MCF 10A (cell line): ENCODE measurements at places on chromosomes 11 and 22.

GRCh38 chr11:75768909-75769771, 562 bp downstream of the DGAT2 start:
- DNase-seq = no peak

- DNase-seq = no peak
Measured at GRCh38 chr11:111260811-111261210, 15.3 kb downstream of the POU2AF2 start.

DNA sequence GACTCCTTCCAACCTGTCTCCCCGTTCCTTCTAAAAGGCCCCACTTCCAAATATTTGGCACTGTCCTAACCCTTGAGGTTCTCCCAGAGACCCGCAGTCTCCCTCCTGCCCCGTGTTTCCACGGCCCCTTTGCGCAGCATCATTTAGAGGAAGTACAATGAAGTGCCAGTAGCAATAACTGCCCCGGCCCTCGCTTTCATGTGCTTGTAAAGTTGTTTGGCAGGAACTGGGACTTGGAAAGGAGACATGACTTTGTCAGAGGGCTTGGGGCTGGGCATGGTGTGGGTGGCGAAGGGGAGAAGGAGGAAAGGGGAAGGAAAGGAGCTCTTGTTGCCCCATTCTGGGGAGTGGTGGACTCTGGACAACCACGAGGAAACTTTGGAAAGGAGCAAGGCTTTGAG, 2.6 kb downstream of the CD44 start:
- DNase-seq = peak; percentile 32

- no peak for DNase-seq
Measured at GRCh38 chr11:102685754-102686153, 19.8 kb downstream of the MMP27 start.

DNA sequence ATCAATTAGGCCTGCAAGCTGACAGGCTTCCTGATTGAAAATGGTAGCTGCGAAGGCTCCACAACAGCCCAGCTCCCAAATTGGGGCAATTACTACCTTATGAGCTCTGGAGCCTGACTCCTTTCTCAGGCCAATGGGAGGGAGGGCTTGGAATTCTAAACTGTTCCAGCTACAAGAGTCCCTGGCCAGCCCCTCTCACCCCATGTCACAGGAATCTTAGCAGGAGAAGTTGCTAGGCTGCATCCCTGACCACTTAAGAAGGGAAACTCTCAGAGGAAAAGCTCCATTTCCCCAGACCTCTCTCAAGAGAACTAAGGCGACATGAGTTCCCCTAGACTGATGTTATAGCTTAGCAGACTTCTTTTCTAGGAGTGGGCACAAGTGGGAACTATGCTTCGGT, 4.9 kb downstream of the LRP4 start:
- DNase-seq = no peak

GRCh38 chr11:80837051-80837450, 1396.2 kb upstream of the TENM4 start:
- DNase-seq = no peak

DNA sequence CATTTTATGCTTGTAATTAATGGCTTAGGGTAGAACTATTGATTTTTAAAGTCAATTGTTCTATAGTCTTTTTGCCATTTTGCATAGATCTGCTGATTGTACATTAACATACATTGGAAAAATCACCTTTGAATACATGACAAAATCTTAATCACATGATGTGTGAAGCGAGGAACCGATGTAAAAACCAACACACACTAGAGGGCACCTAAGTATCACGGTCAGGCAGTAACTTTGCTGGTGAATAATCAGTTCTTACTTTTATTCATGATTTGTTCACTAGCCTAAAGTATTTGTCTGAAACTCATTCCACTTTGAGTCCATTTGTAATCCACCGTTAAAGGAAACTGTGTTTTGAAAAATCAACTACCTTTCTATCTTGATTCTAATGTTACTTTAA, 28.2 kb downstream of the JHY start:
- peak; percentile 31 for DNase-seq

DNA sequence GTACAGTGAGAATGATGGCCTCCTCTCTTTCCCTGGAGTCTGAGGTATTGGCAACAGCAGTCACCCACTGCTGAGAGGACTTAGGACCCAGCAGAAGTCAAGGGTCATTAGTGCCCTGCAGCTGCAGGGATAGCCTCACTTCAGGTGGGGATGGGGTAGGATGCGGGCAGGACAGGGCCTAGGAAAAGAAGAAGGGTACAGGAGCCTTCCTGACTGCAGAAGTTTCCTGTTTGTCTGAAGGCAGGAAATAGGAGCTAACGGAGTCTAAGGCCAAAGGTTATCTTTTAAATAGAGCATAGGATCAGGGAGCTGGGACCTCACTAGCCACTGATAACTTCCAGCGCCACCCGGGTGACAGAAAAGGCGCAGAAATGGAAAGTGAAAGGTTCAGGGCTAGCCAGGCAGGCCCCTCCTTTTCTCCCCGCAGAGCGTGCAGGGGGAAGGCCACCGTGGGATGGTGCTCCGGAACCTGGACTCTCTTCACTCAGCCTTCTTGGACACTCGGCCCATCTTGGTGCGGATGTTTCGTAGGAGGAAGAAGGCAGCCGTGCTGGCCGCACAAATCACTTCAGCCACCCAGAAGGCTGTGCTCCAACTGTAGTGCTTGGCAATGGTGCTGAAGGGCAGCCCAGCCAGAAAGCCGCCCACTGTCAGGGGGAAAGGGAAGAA, 6.0 kb downstream of the TRAPPC4 start:
- no peak for DNase-seq

DNA sequence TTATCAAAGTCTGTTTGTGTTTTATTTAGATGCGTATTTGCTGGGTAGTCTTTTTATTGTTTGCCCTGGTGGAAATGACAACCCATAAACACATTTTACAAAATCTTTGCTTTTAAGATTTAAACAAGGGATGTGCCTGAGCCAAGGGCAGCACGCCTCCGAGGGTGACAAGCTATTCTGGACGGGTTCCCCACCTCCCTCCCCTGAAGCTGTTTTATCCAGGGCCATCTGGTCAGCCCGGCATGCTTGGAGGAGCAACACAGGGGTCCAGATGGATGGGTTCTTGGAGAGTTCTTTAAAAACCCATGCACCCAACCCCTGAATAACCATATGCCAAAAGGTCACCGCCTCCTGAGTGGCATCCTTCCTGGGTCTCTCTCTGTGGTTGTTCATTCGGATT, 408.9 kb downstream of the OPCML start:
- DNase-seq = no peak

DNA sequence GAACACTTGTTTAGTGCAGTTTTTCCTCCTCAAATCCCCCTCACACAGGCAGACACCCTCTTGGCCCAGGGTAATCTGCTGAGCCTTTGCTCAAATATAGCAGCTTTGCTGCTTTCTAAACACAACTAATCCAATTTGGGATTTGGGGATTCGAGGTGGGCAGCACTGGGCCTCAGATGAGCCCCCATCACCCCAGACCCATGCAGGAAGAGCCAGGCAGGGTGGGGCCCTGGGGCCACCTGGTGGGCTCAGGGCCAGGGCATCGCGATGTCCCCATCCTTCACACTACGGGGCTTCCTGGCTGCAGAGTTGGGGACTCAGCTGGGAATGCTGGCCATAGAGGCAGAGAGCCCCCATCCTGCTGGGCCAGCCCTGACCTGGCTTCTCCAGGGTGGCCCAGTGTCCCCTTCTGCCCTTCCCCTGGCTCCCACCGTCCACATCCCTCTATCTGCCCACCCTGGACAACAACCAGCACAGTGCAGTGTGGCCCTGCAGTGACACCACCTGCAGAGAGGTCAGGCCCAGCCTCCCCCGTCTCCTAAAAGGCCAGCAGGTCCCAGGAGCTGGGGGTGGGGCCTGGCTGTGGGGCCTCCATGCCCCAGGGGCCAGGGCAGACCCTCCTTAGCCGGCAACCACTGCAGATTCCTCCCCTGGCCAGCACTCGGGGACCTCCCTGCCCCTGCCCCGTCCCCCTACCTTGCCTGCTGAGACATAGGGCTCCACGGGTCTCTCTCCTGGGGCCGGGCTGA, 56.6 kb upstream of the CCDC188 start:
- no peak for DNase-seq

- DNase-seq = peak; percentile 70
Measured at GRCh38 chr11:116513894-116514293, 258.9 kb downstream of the BUD13 start.

- DNase-seq = no peak
Measured at GRCh38 chr22:48210198-48210580, 1447.7 kb downstream of the TBC1D22A start.
